ENCODE measurements at places on chromosomes 5 and 9. TPM values are rescaled to one million over a fixed set of nuclear protein-coding genes. Genes with fewer than 3 reads are reported as not detected.

The CCDC152 gene
- total RNA-seq = 1.2 TPM

The TLR4 gene
- total RNA-seq = 9.8 TPM

The PLAA gene
- total RNA-seq = 33.4 TPM

The BARHL1 gene
- total RNA-seq = not detected

The DPH7 gene
- total RNA-seq = 32.3 TPM

The FGF18 gene
- not detected for total RNA-seq

The FOXD4 gene
- 0.89 TPM for total RNA-seq

The MTX3 gene
- total RNA-seq = 17.4 TPM

The CYSRT1 gene
- total RNA-seq = 1.1 TPM

The IGIP gene
- 27.1 TPM for total RNA-seq

The FPGS gene
- total RNA-seq = 91.4 TPM

The TERT gene
- not detected for total RNA-seq

The AK8 gene
- 0.69 TPM for total RNA-seq

The PDE8B gene
- 11.0 TPM for total RNA-seq

GRCh38 chr9:36263683-36264082, 5.4 kb upstream of the GNE start:
- ATAC-seq = no peak

- ATAC-seq = no peak
Measured at GRCh38 chr5:135126688-135127438, 92.8 kb upstream of the PITX1 start.

DNA sequence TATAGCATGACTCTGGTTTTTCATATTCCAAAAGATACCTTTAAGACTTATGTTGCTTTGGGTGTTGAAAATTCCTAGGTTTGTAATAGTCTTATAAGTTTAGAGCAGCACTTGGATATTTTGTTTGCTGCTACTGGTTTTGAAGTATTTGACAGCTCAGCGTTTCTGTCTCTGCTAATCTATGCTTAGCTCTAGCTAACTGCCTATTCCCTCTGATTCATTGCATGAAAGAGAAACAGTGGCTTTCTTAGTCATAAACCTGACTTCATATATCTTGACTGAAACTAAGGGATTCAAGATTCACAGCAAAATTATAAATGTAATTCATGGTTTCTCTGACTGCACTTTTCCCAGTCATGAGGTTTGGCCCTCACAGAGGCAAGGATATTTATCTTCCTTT, 35.6 kb upstream of the ANXA1 start:
- no peak for ATAC-seq

GRCh38 chr5:32290922-32291321, 21.8 kb downstream of the MTMR12 start:
- no peak for ATAC-seq

DNA sequence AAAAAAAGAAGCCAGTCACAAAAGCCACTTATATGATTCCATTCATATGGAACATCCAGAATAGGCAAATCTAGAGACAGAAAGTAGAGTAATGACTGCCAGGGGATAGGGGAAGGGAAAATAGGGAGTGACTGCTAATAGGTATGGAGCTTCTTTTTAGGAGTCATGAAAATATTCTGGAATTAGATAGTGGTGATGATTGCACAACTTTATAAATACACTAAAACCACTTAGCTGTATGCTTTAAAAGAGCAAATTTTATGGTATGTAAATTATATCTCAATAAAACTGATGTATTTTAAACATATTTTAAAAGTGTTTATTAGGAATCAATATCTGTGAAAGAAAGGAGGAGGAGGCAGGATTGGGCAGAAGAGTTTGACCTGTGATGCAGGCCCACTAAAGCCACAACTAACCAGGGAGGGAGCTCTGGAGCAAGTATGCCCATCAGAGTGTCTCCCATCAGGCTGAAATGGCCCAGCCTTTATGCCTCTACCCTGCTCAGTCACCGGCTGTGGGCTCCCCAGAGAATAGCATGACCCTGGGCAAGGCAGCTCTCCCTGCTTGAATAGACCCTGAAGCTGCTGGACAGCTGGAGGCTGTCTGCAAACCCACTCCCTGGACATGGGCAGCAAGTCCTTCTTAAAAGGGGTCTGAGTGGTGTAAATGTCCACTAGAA, 96.0 kb upstream of the SLC44A1 start:
- no peak for ATAC-seq

DNA sequence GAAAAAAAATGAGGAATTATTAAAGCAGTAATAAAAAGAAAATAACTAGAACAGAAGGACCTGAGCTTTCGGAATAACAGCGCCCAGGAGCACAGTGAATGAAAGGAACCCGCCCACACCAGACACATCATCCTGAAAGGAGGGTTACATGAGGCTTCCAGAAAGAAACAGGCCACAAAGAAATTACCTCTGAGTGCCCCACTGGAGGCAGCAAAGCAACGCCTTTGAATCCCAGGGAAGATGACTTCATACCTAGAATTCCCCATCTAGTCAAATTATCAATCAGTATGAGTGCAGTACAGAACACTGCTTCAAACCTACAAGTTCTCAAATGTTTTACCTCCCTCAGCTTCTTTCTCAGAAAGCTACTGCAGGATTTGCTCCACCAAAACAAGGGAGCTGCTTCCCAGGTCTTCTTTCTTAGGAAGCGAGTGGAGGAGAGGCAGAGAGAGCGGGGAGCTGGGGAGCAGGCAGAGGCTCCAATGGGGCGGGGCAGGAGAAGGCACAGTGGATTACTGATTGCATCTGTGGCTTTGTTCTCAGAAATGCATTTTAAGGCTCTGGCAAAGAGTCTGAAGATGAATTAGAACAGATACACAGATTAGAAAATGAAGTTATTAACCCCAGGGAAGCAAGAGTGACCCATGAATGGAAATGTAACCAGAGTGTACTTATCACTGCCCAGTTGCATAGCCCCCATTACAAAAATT, 87.1 kb downstream of the SEMA4D start:
- no peak for ATAC-seq

DNA sequence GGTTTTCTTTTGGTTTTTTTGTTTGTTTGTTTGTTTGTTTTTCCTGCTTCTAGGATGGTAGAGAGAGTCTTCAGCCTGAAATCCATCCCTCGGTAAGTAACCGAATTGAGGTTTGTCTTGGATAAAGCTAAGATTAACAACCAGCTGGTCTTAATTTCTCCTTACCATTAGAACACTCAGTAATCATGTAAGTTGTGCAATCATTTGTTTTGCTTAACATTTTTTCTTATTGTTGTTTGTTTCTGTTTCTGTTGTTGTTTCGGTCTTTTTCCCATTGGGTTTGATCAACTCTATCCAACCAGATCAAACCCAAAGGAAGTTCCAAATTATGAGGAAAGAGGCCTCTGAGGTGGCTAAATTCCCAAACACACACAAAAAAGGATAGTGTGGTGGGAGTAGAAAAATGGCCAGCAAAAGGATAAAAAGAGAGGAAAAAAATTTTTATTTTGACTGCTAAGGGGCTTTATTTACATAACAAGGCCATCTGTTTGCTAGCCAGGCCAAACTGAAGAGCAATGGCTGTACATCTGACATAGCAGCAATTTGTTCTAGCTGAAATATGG, 49.6 kb upstream of the ANKRD31 start:
- ATAC-seq = no peak

GRCh38 chr5:3385991-3386519, 209.6 kb upstream of the IRX1 start:
- no peak for ATAC-seq

- ATAC-seq = no peak
Measured at GRCh38 chr9:76302947-76303550, 91.2 kb downstream of the RFK start.

DNA sequence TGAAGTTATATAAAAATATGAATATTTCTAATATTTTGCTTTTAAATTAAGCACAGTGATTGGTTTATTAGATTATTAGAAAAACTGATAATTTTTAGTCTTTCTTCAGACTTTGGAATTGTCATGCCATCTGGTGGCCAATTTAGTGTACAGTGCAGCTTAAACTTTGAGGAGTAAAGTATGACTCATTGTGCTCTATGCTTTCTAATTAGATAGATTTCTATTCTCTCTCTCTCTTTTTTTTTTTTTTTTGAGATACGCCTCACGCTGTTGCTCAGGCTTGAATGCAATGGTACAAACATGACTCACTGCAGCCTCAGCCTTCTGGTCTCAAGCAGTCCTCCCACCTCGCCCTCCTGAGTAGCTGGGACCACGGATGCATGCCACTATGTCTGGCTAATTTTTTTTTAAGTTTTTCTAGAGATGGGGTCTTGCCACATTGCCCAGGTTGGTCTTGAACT, 42.1 kb upstream of the GPR21 start:
- ATAC-seq = peak; percentile 78

- ATAC-seq = no peak
Measured at GRCh38 chr5:80190960-80191359, 64.9 kb downstream of the SERINC5 start.

DNA sequence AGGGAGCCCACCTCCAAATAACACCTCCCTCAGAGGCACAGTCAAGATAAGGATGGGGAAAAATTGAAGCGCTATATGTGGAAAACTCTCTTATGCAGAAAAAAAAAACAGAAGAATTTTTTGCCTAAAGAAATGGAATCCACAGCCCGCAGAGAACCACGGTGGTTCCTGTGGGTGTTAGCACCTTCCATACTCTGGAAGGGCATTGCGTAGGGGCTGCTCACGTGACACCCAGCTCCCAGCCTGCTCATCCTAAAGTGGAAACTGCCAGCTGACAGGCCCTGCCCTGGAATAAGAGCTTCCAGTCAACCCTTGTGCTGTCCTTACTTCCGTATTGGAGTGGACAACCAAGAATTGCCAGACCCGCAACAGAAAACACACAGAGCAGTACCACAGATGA, 142.5 kb downstream of the FSTL4 start:
- no peak for ATAC-seq

GRCh38 chr5:167812871-167813270, 478.6 kb upstream of the WWC1 start:
- ATAC-seq = no peak

GRCh38 chr9:114367772-114368569, 19.8 kb downstream of the AKNA start:
- no peak for ATAC-seq

DNA sequence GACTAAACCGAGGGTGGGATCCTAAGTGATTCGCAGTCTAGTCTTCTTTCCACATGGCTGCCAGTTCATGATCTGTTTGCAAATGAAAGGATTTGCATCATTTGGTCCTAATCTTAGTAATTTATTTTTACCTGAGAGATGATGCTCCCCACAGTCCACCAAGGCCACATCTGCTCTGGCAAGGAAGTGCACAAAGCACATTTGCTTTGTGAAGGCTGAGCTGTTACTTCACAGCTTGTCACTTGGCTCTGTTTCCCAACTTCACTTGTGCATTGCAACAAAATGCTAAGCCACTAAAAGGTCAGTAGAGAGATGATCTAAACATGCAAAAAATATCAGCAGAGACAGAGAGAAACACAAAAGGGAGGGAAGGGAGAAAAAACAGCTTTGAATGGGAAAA, 128.5 kb upstream of the VLDLR start:
- peak; percentile 75 for ATAC-seq

DNA sequence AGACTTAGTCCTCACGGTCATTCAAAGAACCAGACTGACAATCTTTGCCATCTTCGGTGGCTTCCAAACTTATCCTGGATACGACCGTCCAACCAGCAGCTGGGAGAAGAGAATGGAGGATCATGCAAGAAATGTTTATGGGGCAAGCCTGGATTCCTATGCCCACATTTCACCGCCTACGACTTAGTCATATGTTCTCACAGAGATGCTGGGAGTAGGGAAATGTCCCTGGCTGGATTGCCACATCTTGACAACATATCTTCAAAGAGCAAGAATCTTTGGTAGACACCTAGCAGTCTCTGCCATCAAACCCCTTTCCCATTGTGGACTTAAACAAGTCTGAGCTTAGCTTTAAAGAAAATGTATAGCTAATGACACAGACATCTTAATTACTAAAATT, 5.0 kb downstream of the MED7 start:
- no peak for ATAC-seq

DNA sequence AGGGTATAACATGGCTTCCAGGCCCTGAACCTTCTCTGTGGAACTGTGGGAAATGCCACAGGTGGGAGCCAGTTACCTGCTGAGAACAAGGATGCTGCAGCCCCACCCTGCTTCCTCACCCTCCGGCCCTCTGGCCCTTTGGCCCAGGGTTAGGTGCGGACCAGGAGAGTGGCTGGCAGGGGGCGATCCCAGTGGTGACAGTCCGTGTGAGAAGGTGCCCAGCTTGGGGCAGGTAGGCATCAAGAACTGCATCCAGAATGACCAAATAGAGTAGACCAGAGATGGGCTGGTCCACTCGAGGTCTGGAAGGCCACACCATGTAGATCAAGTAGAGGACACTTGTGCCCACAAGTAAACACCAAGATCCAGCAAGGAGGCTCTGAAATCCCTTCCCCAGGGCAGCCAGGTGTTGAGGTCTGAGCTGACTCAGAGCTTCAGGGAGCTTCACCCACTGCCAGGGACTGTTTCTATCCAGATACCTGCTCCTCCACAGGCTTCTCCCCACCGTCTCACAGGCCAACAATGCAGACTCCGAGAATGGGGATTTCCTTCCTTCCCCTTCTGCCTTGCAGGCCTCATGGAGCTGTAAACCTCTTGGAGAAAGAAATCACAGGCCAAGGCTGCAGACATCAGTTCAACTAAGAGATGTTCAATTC, 61.4 kb upstream of the ZSWIM6 start:
- ATAC-seq = no peak

GRCh38 chr9:89519366-89519805, 21.5 kb upstream of the SEMA4D start:
- ATAC-seq = no peak

- peak; percentile 65 for ATAC-seq
Measured at GRCh38 chr5:179731791-179732411, 721 bp upstream of the MAML1 start.

DNA sequence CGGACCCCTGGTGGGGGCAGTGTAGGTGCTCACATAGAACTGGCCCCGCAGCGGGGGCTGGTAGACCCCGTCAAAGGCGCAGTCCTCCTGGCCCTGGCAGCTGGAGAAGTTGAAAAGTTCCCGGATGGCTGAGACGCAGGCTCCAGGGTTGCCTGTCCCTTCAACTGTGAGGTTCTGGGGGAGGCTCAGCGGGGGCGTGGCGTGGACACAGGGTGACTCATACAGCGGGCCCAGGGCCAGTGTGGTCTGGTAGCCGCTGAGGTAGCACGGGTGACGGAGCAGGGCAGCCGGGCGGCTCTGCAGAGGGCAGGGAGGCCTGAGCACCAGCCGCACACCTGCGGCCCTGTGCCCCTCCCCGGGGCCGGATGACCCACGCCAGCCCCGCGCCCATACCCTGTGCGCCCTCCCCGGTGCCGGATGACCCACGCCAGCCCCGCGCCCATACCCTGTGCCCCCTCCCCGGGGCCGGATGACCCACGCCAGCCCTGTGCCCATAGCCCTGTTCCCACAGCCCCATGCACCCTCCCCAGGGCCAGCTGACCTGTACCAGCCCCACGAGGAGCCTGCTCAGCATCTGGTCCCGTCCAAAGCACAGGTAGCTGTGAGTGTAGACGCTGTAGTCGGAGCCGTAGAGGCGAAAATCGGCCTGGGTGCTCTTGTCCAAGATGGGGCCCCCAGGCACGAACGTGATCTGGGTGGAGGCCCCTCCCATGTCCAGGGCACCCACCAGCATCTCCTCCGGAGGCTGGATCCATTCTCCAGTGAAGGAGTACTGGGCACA, 5.0 kb downstream of the ENTPD8 start:
- peak; percentile 73 for ATAC-seq

GRCh38 chr9:107367727-107368502, 84.8 kb downstream of the RAD23B start:
- ATAC-seq = no peak
